ENCODE measurements at places on chromosomes 5 and 9.

DNA sequence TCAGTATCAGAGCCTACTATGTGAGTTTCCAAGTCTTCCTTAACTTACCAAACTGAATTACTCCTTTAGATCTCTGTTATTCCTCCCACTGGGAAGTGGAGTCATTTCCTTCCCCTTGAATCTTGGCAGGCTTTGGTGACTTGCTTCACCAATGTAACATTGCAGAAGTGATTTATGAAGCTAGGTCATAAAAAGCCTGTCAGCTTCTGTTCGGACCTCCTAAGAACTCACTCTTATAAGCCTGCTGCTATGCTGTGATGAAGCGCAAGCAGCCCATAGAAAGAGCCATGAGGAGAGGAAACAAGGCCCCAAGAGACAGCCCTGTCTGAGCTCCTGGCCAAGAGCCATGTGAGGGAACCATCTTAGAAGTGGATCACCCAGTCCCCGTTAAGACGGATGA is 14.2 kb upstream of the FOXB2 start:
- no peak for DNase-seq

- no peak for DNase-seq
These were observed 172.0 kb downstream of the ROR2 start for GRCh38 chr9:91778031-91778430.

- no peak for DNase-seq
These were observed 7.2 kb upstream of the MEF2C start for GRCh38 chr5:88890070-88890781.

DNA sequence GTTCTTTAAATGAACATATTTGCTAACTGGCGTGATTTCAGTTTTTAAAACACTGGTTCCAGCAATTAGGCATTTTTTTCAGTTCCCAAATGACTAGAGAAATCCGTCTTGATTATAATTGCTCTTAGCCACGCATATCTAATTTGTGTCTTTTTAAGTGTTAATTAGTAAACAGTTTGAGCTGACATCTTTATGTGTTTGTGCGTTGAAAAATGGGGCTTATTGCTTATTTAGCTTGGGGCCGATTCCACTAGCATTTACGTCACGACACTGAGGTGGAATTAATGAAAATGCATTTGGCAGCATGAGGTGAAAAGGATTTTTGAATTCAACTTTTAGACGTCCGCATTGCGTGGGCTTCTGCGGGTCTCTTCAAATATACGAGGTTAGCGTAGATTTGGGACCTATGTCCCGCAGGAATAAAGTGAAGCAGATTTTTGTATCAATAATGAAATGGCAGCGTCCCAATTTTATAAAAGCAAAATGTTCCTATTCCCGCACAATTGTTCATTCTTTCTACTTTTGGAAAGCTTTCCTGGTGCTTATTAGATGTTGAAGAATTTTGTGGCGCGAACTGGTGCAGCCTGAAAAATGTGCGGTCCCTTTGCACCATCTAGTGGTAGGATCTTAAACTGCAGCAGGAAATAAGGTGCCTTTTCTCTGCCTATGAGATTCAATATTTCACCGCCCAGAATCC is 122.7 kb upstream of the LMX1B start:
- no peak for DNase-seq

DNA sequence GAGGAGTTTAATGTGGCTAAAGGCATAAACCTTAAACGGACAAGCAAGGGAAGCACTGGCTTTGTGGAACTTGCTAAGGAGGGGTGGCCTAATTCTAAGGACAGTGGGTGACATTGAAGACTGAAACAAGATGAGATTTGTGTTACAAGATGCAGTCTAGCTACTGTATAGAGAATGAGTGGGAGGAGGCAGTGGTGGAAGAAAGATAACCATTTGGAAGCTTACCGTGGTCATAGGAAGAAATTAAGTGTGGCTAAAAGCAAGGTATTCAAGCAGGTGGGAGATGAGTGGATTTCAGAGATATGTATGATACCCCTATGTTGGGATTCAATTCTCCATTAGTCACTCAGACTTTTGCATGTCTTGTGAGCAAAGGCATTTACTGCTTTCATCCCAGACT is 4.6 kb downstream of the PAM start:
- no peak for DNase-seq

- DNase-seq: no peak
These were observed 14.9 kb upstream of the CARD19 start for GRCh38 chr9:93081081-93081529.

DNA sequence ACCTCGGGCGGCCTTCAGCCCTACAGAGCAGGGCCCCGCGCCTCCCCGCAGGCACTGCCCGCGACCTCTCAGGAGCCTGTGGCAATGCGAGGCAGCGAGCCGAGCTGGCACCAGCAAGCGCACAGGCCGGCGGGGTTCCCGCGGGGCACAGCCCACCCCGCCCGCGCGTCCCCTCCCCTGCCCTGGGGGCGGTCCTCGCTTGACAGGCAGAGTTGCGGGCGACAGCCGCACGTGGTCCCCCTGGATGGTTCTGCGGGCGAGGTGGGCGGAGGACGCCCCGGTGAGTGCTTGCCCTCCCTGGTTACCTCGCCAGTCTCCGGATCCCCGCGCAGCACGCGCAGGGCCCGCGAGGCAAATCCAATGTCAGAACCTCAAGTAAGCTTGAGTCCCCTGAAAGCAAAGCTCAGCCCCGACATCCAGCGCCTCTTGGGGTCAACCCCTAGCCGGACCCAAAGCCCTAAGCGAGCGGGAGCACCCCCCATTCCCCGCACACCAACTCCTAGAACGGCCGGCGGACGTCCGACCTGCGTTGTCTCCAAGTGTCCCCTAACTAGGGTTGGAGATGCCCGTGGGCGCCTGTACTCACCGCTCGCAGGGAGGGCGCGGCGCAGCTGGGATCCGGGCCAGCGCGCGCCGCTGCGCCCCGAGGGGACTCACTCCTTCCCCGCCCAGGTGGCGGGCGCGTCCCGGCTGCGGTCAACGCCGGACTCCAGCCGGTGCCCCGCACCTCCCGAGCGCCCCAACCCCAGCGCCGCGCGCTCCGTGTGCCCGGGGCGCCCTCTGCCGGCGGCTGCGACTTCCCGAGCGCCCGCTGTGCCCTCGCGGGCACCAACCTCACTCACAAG is at the start of gene DRD1:
DRD1 (minus strand) TSS at position 123 of the 845 bp plus-strand sequence. CDS start 1,083 bp downstream, outside the sequence.
- DNase-seq: no peak

- DNase-seq: no peak
These were observed 28.9 kb downstream of the ARHGEF28 start for GRCh38 chr5:73654819-73655318.

GRCh38 chr5:59034498-59035186 is 451.8 kb downstream of the RAB3C start:
- no peak for DNase-seq

DNA sequence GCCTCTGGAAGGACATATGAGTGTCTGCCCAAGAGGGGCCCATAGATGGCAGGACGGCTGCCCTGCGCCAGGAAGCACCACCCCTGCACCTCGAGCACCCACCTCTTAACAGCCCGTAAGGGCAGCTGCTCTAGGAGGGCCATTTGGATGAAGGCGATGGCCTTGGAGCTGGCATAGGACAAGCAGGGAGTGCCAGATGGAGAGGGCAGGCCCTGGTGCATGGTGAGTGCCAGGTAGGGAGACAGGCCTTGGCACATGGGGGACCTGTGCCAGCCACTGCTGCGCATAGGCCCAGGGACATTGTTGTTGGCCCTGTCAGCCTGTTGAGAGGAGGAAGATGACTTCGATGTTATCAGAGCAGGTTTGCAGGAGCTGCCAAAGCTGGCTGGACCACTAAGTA is 134.2 kb downstream of the SLC25A46 start:
- no peak for DNase-seq

DNA sequence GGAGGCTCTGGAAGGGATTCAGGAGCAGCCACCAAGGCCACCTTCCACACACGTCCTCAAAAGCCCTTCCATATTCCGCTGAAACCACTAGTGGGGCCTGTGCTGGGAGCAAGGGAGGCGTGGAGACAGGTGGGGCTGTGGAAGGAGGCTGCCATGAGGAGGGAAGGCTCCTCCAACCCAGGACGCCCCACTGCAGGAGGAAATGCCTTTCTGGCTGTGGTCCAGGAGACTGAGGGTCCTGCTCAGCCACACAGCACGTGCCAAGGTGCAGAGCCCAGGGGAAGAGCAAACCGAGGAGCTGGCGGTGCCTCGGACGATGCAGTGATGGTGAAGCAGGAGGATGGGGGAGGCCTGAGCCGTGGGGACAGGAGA is 49.5 kb downstream of the ADAMTS2 start:
- no peak for DNase-seq

- no peak for DNase-seq
These were observed 166.8 kb downstream of the HSD17B3 start for GRCh38 chr9:96135076-96135752.

- no peak for DNase-seq
These were observed 216.0 kb downstream of the KDM4C start for GRCh38 chr9:6973762-6974161.

- DNase-seq: no peak
These were observed 323.9 kb upstream of the RORB start for GRCh38 chr9:74173284-74173683.

- no peak for DNase-seq
These were observed 947.3 kb upstream of the COX7C start for GRCh38 chr5:85670417-85670816.

DNA sequence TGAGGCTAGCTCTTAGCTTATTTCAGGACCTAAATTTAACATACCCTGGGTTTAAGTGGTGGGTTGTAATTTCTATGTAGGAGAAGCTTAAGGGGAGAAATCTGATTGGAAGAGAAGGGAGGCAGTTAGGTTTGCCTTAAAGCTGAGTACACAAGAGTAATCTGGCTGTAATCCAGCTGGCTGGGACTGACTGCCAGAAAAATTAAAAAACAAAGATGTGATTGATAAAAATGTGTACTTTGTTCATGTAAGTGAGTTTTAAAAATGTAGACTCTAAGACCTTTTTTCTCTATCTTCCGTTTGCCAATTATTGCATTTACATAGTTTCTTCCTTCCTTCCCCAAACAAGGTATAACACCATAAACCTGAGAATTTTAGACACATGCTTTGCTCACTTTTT is 17.5 kb upstream of the MSMP start:
- no peak for DNase-seq

- no peak for DNase-seq
These were observed 102.6 kb upstream of the TRPM3 start for GRCh38 chr9:71223953-71224538.

GRCh38 chr5:16871746-16872339 is 64.2 kb downstream of the MYO10 start:
- no peak for DNase-seq

GRCh38 chr5:136780518-136780917 is 415.2 kb upstream of the TRPC7 start:
- no peak for DNase-seq

DNA sequence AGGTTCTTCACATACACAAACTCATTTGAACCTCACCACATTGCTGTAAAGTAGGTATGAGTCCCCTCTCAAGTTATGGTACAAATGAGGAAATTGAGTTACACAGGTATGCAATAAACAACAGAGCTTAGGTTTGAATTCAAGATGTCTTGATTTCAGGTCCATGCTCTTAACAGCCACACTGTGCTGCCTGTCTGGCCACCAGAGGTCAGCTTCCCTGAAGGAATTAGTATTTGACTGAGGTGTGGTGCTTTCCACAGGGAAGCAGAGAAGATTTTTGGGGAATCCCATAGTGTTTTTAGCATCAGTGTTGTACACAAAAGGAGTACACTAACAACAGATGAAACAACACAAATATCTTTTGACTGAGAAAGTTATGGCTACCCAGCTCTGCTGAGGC is 94.4 kb upstream of the ITGA1 start:
- DNase-seq: no peak

DNA sequence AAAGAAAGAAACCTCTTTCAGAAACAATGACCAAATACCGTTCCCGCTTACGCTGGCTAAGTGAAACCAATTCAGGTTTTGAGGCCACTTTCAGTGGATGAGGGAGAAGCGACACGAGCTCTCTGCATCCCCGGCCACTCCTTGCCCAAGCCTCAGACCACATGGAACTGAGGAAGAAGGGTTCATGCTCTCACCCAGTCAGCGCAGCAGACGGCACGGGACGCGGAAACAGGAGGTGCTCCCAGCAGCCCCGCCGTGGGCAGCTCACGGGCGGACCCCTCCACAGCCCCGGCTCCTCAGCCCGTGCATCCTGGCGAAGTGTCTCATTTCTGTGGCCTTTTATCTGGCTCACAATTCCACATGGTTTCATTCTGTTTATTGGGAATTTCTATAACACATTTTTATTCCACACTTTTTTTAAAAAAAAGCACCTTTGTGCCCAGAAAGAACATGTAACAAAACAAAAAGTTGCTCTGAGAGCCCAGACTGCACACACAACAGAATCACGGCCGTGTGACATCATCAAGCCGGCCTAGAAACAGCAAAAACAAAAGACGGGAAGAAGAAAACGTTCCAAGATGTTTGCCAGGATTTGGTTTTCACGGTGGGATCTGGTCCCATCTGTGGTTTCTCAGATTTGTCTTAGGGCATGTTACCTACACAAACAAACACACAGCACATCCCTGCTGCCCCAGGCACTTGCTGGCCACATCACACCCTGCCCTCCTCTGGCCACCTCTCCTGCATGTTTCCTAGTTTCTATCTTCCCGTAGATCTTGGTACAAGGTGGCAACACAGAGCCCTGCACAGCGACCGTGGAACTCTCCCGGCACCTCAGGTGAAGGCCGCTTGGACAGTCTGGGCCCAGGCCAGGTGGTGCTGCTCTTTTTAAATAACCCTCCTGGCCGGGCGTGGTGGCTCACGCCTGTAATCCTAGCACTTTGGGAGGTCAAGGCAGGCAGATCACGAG is 16.2 kb downstream of the QSOX2 start:
- DNase-seq: no peak

DNA sequence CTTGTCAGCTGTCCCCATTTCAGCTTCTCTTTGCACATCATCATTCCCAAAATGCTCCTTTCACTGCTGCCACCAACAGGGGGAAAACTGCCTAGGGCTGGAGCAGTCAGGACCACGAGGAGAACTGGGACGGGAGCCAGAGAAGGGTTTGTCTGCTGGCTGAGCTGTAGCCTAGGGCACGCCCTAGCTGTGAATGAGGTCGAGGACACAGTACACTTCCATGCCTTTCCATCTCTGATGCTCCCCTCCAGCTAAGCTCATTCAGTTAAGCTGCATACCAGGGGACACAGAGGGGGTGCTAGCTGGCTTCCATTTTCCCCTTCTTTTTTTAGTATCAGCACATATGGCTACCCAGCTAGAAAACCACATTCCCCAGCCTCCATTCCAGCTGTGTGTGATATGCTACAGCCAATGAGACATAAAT is 64.7 kb downstream of the STK10 start:
- DNase-seq: no peak

DNA sequence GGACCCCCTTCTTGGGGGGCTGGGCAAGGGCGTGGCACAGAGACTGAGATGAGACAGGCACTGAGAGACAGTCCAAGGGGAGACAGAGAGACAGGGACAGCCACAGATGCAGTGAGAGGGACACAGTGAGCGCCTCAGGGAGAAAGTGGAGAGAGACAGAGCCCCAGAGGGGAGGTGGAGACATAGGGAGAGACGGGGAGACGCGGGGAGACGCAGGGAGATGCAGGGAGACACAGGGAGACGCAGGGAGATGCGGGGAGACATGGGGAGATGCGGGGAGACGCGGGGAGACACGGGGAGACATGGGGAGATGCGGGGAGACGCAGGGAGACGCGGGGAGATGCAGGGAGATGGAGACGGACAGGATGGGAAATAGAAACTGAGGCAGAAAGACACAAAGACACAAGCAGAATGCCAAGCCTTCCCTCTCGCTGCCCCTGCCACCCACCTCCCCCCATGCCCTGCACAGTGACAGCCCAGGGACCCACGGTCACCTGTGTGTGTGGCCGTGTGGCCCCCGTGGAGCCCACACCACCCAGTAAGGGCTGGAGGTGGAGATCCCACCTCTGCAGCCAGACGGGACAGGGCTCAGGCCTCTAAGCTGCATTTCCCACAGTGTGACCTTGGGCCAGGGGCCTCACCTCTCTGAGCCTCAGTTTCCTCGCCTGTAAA is 8.8 kb downstream of the FIBCD1 start:
- no peak for DNase-seq

GRCh38 chr5:69013481-69013880 is 80.3 kb upstream of the SLC30A5 start:
- DNase-seq: no peak

Data from stimulated activated CD8-positive, alpha-beta memory T cell treated with anti-CD3 and anti-CD28 coated beads, Interleukin-4, amount 100 ng/mL, for 1 hour (primary cell).